ENCODE measurements at places on chromosomes 7 and 10.

DNA sequence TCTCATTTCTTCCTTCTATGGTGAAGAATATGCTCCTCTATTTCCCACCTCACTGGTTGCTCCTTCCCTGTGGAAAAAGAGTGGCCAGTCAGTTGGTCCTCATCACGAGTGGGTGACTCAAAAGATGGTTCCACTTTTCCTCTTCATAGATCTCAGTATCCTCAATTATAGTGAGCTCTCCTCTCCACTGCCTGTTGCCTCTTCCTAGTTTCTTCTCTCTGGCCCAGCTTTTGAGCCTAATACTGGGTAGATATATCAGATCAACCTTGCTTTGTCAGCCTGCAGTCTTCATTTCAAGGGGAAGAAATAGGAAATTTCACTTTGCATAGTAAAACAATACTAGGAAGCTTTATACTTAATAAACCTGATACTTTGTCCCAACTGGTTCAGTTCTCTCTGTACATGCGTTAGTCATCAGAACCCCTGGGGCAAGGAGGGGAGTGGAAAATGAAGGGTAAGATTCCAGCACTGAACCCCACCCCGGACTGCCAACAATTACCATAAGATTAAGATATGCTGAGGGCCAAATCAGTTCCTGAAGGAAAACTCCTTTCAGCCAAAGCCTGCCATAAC lies 15.5 kb upstream of the WNT16 start:
- no peak for DNase-seq

DNA sequence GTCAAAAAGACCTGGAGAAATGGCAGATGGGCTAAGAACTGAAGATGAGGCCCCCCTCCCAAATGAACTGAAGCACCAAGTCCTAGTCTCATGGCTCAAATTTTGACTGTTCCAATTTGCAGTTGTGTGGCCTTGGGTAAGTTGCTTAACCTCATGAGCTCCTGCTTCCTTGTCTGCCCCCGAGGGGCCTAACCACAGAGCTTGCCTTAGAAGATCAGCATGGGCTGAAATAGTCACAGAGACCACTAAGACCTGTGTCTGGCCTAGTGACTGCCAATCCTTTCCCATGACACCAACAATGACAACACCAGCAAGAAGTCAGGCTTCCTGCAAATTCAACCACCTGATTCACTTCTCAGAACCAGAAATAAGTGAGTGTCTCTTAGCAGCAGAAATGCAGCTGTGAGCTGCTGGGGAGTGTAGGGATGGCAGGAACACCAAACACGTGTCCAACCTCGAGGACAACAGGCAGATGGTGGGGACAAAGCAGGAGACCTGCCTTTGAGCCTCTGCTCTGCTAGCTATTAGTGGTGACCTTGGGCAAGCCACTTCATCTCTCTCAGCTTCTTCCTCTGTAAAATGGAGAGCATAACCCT lies 23.7 kb downstream of the CRHR2 start:
- no peak for DNase-seq

DNA sequence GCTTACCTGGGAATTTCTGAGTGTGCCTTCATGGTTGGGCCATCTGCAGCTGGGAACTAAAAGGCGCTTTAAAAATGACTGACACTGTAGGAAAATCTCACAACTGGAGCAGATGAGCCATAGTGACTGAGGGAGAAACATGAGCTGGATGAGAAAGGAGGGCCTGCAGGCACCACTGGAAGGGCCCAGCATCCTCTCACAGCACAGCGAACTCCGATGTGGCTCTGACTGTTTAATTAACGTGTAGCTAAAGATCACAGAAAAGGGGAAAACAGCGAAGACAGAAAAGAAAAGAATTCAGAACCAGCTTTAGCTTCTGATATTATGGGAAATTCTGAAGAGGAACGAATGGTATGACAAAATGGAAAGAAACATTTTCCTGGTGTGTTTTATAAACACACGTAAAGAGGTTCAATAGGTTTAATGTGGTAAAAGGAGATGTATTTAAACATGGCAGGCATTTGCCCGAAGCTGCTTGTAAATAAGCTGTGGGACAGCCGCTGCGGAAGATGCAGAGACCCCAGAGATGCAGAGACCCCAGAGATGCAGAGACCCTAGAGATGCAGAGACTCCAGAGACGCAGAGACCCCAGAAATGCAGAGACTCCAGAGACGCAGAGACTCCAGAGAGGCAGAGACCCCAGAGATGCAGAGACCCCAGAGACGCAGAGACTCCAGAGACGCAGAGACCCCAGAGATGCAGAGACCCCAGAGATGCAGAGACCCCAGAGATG lies 534.3 kb downstream of the PTPRN2 start:
- DNase-seq = no peak

GRCh38 chr7:92657391-92657790 lies 67.2 kb upstream of the FAM133B start:
- no peak for DNase-seq

DNA sequence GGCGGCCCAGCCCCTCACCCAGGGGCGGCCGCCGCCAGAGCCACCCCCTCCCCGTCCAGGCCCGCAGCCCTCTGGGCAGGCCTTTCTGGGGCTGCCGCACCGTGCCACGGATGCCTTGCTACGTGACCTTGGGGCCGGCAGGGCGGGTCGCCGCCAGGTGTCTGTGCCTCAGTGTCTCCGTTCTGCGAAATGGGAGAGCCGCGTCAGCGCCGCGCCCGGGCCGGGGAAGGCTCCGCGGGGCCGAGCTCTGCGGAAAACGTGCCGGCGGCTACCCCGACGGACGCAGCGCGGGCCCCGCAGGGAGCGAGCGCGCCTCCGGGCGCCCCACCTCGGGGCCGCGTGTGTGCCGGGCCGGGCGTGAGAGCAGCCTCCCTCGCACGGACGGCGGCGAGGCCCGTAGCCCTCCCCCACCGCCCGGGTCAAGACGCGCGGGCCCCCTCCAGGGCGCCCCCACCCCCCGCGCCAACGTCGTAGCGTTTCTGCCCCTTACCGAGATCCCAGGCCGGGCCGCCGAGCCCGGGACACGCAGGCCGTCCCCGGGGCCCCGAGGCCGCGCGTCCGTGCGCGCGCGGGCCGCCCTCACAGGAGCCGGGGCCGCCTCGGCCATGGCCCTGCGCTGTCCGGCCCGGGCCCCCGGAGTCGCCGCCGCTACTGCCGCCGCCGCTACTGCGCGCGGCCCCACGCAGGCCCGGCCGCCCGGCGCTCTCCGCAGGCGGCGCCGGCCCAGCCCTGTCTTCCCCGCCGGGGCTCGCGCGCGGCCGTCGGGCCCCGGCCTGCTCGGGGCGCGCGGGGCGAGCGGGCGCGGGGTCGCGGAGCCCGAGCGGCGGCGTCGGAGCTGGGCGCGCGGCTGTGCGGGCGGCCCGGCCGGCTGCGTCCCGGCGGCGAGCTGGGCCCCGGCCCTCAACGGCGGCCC lies 1.1 kb downstream of the ZNF777 start:
- no peak for DNase-seq
